ENCODE measurements at places on chromosomes 16 and 17. TPM values are rescaled to one million over a fixed set of nuclear protein-coding genes. Genes with fewer than 3 reads are reported as not detected.

Gene KRTAP2-1
- not detected for total RNA-seq

Gene KRTAP3-1
- total RNA-seq = not detected

Gene TUBG2
- total RNA-seq = 19.7 TPM

Gene PYDC1
- total RNA-seq = not detected

Gene CCDC200
- not detected for total RNA-seq

GRCh38 chr17:73750975-73751374 is 106.7 kb upstream of the SDK2 start:
- DNase-seq = no peak

- DNase-seq = peak; percentile 31
Observed at GRCh38 chr17:9237661-9238301, 216.5 kb downstream of the NTN1 start.

GRCh38 chr17:68246271-68247028 is 1.4 kb upstream of the AMZ2 start:
- no peak for DNase-seq

DNA sequence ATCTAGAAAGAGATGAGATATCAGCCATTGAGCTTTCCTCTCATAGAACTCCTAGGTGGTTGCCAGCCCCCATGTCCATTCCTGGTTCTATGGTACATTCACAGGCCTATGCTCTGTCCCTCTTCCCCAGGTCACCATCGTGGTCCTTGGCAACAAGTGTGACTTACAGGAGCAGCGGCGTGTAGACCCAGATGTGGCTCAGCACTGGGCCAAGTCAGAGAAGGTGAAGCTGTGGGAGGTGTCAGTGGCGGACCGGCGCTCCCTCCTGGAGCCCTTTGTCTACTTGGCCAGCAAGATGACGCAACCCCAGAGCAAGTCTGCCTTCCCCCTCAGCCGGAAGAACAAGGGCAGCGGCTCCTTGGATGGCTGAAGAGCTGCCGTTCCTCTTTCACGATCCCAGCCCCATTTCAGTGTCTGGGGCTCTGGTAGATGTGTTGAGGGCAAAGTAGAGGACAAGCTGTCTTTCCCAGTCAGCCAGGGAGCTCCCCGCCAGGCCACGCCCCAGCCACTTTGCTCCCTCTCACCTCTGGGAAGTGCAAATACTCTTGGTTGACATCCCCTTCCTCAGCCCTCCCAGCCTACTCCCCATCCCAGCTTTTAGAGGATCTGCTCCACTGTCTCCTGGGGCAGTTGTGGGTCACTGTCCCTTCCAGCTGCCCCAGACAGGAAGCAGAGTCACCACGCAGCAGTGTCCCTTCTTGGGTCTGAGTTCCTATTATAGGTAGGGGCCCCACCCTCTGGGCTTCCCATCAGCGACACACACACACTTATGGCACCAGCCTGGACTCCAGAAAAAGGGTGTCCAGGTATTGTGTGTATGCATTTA is 3.8 kb downstream of the NKIRAS2 start:
- DNase-seq = no peak

DNA sequence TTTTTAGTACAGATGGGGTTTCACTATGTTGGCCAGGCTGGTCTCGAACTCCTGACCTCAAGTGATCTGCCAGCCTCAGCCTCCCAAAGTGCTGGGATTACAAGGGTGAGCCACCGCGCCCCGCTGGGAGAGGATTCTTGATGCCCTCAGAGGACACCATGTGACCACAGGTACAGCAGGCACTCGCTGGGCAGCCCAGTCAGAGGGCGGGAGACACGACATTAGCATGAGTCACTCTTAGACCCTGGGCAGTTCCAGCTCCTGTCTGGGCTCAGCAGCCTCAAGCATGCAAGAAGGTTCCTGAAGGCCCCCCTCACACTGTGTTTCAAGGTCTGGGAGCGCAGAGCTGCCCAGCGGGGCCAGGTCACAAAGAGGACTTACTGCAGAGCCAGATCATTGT is 11.9 kb downstream of the STAC2 start:
- DNase-seq = no peak

DNA sequence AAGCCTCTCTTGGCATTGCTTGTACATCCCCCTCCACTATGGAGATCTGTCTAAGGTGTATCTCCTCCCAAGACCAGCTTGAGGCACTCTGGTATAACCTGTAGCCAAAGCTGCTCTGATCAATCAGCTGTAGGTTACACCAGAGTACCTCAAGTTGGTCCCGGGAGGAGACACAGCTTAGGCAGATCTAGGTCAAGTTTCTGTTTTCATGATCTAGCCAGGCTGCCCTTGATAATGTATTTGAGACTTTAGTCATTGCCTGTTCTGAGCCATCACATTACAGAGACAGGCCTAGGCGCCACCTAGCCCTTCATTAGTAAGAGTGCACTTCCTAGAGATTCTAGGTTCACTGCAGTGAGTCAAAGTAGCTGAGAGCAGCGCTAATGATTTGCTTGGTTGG is 31.4 kb downstream of the ASGR1 start:
- no peak for DNase-seq

DNA sequence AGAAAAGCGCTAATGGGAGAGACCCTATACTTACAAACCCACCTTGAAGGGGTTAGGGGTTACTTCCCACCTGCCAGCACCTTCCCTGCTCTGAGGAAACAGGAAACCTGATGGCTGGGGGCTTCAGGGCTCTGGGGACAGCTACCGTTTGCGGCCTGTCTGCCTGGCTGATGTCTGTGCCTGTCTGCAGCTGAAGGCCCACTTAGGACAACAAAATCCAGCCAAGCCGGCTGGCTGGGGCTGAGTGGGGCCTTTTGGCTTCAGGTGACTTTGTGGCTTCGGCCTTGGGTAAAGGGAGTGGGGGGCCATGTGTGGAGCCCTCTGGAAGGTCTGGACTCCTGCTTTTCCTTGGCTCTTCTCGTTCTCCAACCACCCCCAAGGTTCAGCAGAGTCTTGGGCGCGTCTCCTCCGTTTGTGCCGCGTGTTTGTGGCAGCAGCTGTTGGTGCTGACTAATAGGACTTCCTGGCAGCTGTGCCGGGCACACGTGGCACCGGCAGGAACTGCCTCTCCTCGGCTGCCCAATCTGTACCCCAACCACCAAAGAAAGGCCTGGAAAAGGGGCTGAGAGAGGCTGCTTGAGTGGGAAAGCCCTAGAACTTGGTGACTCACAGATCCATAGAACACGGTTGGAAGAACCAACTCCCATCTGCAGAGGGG is 186.7 kb downstream of the MSI2 start:
- DNase-seq = no peak

- DNase-seq = no peak
Observed at GRCh38 chr16:26816266-26816665, 250.5 kb upstream of the C16orf82 start.

GRCh38 chr17:68861602-68862001 is 93.6 kb downstream of the ABCA8 start:
- no peak for DNase-seq

GRCh38 chr17:40331743-40332641 is 23.0 kb downstream of the RARA start:
- DNase-seq = no peak

Measured in endothelial cell (in vitro differentiated cells).